CD8-positive, alpha-beta memory T cell (primary cell): ENCODE measurements at places on chromosomes 16 and 17. TPM values are rescaled to one million over a fixed set of nuclear protein-coding genes. Genes with fewer than 3 reads are reported as not detected.
A peak's percentile ranks its signal among the peaks of the same experiment; 100 is the strongest.

DNA sequence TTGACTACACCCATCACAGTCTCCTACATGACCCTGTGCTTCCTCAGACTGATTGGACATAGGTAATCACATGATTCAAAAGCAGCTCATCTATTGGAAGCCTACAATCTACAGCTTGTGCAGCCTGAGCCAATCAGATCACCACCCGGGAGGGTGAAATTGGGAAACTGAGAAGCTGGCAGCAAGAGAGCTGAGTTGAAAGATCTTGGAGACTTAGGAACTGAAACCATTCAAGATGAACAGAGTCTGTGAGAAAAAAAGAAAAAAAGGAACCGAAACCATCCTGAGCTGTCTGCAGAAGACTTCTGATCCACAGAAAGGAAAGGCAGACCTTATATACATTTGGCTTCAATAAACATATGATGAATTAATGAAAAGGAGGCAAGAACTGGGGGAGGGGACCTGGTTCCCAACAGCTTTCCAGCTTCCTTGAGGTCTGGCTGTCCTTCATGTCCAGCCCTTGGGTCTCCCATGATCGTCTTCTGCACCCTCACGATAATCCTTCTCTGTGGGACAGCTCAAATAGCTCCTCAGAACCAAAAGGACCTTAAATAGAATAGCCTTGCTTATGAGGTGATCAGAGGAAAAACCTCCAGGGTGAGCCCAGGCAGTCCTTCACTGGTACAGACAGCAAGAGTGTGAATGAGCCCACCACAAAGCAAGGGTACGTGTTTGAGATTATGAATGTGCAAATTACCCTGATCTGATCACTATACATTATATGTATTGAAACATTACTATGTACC lies 32.6 kb downstream of the PLXDC1 start:
- H3K36me3 ChIP-seq, result no peaks in the 10 kb centered on the region
- DNase-seq, result no peak
- H3K4me3 ChIP-seq, result no peak overlapping the region
- no peaks in the 10 kb centered on the region for H3K4me1 ChIP-seq

GRCh38 chr17:48176471-48176855 lies 68.9 kb downstream of the SNX11 start:
- peaks cover 30% of the 10 kb centered on the region for H3K36me3 ChIP-seq
- H3K4me1 ChIP-seq, result peaks cover 15% of the 10 kb centered on the region
- H3K27ac ChIP-seq, result no peak overlapping the region
- DNase-seq, result no peak
- H3K4me3 ChIP-seq, result no peak overlapping the region

DNA sequence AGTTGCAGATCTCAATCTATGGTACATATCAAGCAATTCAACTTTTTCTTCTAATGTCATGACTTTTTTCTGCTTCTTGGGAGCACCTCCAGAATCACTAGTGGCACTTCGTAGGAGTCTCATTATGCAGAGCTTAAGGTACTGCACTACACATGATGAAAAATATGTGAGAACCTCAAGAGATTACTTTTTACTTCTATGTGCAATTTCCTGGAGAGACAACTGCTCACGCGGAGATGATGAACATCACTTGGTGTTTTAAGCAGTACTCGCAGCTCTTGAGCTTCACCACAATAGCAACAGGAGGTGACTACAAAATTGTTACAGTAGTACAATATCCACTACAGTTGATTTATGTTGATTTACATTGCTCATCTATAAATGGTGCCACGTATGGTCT lies 79.7 kb downstream of the MRTFB start:
- no peaks in the 10 kb centered on the region for H3K36me3 ChIP-seq
- no peak overlapping the region for H3K4me3 ChIP-seq

DNA sequence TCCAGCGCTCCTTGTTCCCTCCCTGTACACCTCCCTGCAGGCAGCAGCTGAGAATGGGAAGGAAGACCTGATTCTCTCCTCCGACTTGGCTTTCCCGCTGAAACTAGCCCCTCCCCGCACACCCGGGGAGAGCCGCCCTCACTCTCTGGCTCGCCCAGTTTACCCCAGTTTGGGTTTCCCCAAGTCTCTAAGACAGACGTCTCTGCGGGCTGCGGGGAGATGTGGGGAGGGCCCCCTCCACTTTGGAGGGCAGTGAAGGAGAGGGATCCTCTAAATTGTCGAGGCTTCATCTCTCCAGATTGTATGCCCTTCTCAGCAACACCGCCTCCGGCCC lies 797 bp downstream of the GRB7 start:
- no peak overlapping the region for H3K4me3 ChIP-seq

DNA sequence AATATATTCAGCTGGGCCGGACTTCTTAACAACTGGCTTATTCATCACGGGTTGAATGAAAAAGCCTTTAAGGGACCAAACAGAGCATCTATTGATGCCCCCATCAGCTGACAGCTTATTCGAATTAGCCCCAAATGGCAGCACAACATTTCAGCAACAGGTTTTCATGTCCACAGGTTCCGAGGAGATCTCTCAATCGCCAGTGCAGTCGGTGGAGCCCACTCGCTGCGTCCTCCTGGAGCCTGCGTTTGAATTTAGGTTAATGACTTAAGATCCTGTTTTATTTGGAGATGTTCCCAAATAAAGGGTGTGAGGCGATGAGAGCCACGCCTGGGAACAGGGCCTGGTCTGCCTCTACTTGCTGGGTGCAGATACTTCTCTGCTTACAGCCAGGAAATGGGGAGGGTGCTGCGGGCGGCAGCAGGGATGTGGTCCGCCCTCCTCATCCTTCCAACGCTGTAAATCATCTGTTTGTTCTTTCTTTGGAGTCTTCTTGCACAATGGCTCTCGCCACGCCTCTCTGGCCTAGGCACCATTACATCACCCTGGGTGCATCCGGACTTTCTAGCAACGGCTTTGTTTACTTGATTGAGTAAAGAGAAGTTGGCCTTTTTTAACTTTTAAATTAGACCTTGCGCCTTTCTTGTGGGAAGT lies 22.6 kb downstream of the NDE1 start:
- peak; percentile 86 for DNase-seq
- H3K36me3 ChIP-seq, result peaks cover 17% of the 10 kb centered on the region
- H3K4me3 ChIP-seq, result peak overlapping the region; percentile 41
- peak overlapping the region; percentile 54 for H3K27ac ChIP-seq
- no peaks in the 10 kb centered on the region for H3K27me3 ChIP-seq

- no peak overlapping the region for H3K4me3 ChIP-seq
- H3K27ac ChIP-seq, result no peak overlapping the region
- no peaks in the 10 kb centered on the region for H3K27me3 ChIP-seq
- no peaks in the 10 kb centered on the region for H3K4me1 ChIP-seq
- peaks cover 4% of the 10 kb centered on the region for H3K36me3 ChIP-seq
- DNase-seq, result no peak
Observed at GRCh38 chr16:69818891-69819545, 56.9 kb downstream of the WWP2 start.

GRCh38 chr17:17706140-17707060 lies 25.1 kb downstream of the RAI1 start:
- DNase-seq, result no peak
- no peak overlapping the region for H3K4me3 ChIP-seq
- no peak overlapping the region for H3K27ac ChIP-seq
- H3K27me3 ChIP-seq, result no peaks in the 10 kb centered on the region

GRCh38 chr16:85426806-85427205 lies 186.3 kb upstream of the GSE1 start:
- H3K4me1 ChIP-seq, result no peaks in the 10 kb centered on the region
- H3K36me3 ChIP-seq, result no peaks in the 10 kb centered on the region
- H3K4me3 ChIP-seq, result no peak overlapping the region
- no peaks in the 10 kb centered on the region for H3K27me3 ChIP-seq

- H3K36me3 ChIP-seq, result peaks cover 19% of the 10 kb centered on the region
- no peak for DNase-seq
- no peaks in the 10 kb centered on the region for H3K27me3 ChIP-seq
- H3K4me3 ChIP-seq, result no peak overlapping the region
- H3K27ac ChIP-seq, result peak overlapping the region; percentile 77
Observed at GRCh38 chr17:28926786-28927185, 23.9 kb upstream of the DHRS13 start.

DNA sequence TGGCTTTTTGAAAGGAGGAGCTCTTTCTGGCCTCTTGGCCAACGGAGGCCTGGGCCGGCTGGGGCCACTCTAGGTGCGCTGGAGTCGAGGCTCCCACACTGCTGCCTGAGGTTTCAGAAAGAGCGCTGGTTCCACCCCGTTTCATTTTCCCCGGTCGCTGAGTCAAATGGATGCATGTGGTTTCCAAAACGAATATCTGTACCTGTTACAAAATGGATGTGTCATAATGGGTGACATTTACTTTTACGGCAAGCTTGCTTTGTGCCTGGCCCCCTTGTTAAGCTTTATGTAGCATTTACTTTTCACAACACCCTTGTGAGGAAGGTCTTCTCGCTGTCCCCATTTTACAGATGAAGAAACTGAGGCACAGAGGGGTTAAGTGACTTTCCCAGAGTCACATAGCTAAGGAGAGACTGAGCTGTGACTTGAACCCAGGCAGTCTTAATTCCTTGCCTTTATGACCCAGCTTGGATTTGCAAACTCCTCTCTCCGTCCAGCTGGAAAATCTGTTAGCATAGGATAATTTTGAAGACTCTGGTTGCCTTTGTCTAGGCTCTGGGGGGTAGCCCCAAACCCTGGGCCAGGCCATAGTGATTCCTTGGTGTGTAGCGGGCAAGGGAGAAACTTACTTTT lies 10.6 kb downstream of the KSR1 start:
- peaks cover 30% of the 10 kb centered on the region for H3K4me1 ChIP-seq
- H3K27ac ChIP-seq, result peak overlapping the region; percentile 39
- no peak for DNase-seq
- no peaks in the 10 kb centered on the region for H3K36me3 ChIP-seq
- H3K4me3 ChIP-seq, result peak overlapping the region; percentile 42
- H3K27me3 ChIP-seq, result no peaks in the 10 kb centered on the region

GRCh38 chr17:56973520-56973919 lies 4.4 kb upstream of the SCPEP1 start:
- H3K4me1 ChIP-seq, result peaks cover 9% of the 10 kb centered on the region
- no peak for DNase-seq
- H3K4me3 ChIP-seq, result no peak overlapping the region

GRCh38 chr16:61344791-61345190 lies 691.4 kb downstream of the CDH8 start:
- H3K27ac ChIP-seq, result no peak overlapping the region
- no peaks in the 10 kb centered on the region for H3K4me1 ChIP-seq
- no peaks in the 10 kb centered on the region for H3K27me3 ChIP-seq
- no peak overlapping the region for H3K4me3 ChIP-seq
- no peak for DNase-seq

- H3K27me3 ChIP-seq, result no peaks in the 10 kb centered on the region
- H3K4me3 ChIP-seq, result no peak overlapping the region
- no peak overlapping the region for H3K27ac ChIP-seq
- no peaks in the 10 kb centered on the region for H3K36me3 ChIP-seq
- DNase-seq, result no peak
- no peaks in the 10 kb centered on the region for H3K4me1 ChIP-seq
Observed at GRCh38 chr16:21076186-21076883, 74.3 kb downstream of the DNAH3 start.

- H3K4me1 ChIP-seq, result no peaks in the 10 kb centered on the region
- peaks cover 34% of the 10 kb centered on the region for H3K36me3 ChIP-seq
- H3K4me3 ChIP-seq, result no peak overlapping the region
- H3K27me3 ChIP-seq, result no peaks in the 10 kb centered on the region
- no peak overlapping the region for H3K27ac ChIP-seq
- DNase-seq, result no peak
Observed at GRCh38 chr17:82603981-82604448, 44.2 kb downstream of the WDR45B start.

- DNase-seq, result no peak
- peaks cover 5% of the 10 kb centered on the region for H3K36me3 ChIP-seq
- peaks cover 33% of the 10 kb centered on the region for H3K4me1 ChIP-seq
- H3K27ac ChIP-seq, result no peak overlapping the region
- H3K27me3 ChIP-seq, result no peaks in the 10 kb centered on the region
Observed at GRCh38 chr17:42361781-42362186, 26.5 kb downstream of the STAT3 start.

GRCh38 chr16:50699326-50700159 lies 6.1 kb downstream of the NOD2 start:
- H3K4me3 ChIP-seq, result no peak overlapping the region
- H3K36me3 ChIP-seq, result no peaks in the 10 kb centered on the region

- H3K4me3 ChIP-seq, result no peak overlapping the region
- DNase-seq, result no peak
- no peak overlapping the region for H3K27ac ChIP-seq
- peaks cover 71% of the 10 kb centered on the region for H3K4me1 ChIP-seq
- no peaks in the 10 kb centered on the region for H3K27me3 ChIP-seq
Observed at GRCh38 chr17:35254107-35254773, 11.4 kb downstream of the SLFN5 start.

GRCh38 chr17:64074704-64075426 lies 54.4 kb upstream of the ICAM2 start:
- no peaks in the 10 kb centered on the region for H3K27me3 ChIP-seq
- DNase-seq, result no peak
- no peaks in the 10 kb centered on the region for H3K4me1 ChIP-seq
- no peak overlapping the region for H3K27ac ChIP-seq
- peaks cover 46% of the 10 kb centered on the region for H3K36me3 ChIP-seq

DNA sequence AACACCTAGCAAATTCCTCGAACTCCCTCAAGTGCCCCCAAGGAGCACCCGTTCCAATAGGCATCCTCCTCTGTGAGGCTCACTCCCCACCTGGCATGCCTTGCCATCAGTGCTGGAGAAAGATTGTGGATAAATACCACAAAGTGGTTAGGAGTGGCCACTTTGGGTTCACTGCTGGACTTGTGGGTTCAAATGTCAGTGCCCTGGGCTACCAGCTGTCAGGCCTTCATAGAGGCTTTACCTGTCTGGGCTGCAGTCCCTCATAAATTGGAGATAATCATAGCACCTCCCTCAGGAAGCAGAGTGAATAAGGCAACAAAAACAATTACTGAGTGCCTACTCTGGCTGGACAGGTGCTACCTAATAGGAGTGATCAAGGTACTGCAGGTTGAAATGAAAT lies 1.5 kb upstream of the SYT17 start:
- H3K36me3 ChIP-seq, result no peaks in the 10 kb centered on the region
- no peak for DNase-seq
- H3K27ac ChIP-seq, result no peak overlapping the region
- H3K4me1 ChIP-seq, result no peaks in the 10 kb centered on the region
- no peak overlapping the region for H3K4me3 ChIP-seq

- no peaks in the 10 kb centered on the region for H3K27me3 ChIP-seq
- H3K36me3 ChIP-seq, result no peaks in the 10 kb centered on the region
- DNase-seq, result no peak
Observed at GRCh38 chr16:86391486-86391885, 118.8 kb upstream of the FOXF1 start.

GRCh38 chr17:80474231-80474960 lies 2.0 kb downstream of the NPTX1 start:
- H3K36me3 ChIP-seq, result no peaks in the 10 kb centered on the region
- peaks cover 28% of the 10 kb centered on the region for H3K4me1 ChIP-seq
- H3K4me3 ChIP-seq, result no peak overlapping the region

DNA sequence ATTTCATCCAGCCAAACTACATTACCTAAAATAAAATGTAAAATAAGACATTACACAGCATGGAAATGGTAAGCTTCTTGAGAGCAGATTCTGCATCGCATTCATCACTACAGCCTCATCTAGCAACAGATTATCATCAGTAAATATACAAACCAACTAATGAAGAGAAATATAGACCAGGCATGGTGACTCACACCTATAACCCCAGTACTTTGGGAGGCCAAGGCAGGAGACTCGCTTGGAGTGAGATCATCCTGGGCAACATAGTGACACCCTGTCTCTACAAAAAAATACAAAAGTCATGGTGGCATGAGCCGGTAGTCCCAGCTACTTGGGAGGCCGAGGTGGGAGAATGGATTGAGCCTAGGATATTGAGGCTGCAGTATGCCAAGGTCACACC lies 19.9 kb downstream of the NCBP3 start:
- H3K4me3 ChIP-seq, result no peak overlapping the region
- no peak overlapping the region for H3K27ac ChIP-seq
- no peak for DNase-seq
- H3K4me1 ChIP-seq, result no peaks in the 10 kb centered on the region

The TMC5 gene
- total RNA-seq, result not detected

The E2F4 gene
- total RNA-seq, result 137 TPM

The TEDC2 gene
- 34.2 TPM for total RNA-seq

The ATP1B2 gene
- 0.53 TPM for total RNA-seq

The RDM1 gene
- total RNA-seq, result 2.5 TPM
